ENCODE measurements at places on chromosomes 2 and 18.

DNA sequence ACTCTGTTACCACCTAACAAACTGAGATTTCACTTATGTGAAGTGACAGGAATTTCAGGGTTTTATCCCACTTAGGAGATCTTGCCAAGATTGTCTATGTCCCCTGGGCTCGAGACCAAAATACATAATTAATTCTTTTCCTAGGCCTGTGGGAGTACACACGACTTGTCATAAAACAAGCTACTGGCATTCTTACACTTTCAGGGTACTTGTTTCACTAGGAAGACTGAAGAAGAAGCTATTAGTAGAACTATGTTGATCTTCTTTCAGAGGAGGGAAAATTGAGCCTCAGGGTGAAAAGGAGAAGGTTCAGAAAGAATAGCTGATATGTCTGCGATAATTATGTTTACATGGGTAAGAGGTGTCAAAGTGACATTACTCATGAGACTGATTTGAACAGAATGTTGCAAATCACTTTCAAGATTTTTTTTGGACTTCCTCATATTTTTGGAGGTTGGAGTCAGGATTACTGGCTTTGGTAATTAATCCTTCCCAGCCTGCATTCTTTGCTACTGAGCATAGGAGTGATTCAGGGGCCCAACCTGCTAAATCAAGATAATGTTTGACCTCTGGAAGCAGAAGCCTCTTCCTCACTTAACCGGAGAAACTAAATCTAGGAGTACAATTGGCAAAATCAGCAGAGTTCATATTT lies 240.0 kb upstream of the NT5C1B start:
- DNase-seq: peak; percentile 6

GRCh38 chr18:32095900-32096229 lies 4.2 kb downstream of the RNF138 start:
- no peak for DNase-seq

DNA sequence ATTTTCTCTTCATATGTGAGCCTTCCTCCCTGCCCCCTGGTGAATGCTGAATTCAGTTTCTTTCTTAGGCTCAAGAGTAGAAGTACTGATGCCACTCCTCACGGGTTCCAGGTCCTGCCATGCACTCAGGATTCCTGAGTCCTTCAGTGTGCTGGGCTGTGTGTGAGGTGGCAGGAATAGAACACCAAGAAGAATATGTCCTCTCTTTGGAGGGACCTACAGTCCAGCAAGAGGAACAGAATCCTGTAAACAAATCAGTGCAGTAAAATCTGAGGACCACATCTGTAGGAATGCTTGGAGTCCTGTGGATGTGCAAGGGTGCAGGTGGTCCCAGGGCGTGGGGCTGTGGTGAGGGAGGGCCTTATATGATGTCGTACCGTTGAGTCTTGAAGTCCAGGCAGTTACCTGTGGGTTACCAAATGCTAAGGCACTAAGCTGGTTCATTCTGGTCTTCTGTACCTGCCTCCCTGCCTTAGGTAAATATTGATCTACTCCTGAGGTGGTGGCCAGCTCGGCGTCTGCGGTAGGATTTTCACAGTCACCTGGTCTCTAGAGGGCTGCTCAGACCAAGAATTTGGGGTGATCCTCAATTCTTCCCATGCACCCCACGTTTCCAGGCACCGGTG lies 5.5 kb downstream of the ASAP2 start:
- DNase-seq: no peak

DNA sequence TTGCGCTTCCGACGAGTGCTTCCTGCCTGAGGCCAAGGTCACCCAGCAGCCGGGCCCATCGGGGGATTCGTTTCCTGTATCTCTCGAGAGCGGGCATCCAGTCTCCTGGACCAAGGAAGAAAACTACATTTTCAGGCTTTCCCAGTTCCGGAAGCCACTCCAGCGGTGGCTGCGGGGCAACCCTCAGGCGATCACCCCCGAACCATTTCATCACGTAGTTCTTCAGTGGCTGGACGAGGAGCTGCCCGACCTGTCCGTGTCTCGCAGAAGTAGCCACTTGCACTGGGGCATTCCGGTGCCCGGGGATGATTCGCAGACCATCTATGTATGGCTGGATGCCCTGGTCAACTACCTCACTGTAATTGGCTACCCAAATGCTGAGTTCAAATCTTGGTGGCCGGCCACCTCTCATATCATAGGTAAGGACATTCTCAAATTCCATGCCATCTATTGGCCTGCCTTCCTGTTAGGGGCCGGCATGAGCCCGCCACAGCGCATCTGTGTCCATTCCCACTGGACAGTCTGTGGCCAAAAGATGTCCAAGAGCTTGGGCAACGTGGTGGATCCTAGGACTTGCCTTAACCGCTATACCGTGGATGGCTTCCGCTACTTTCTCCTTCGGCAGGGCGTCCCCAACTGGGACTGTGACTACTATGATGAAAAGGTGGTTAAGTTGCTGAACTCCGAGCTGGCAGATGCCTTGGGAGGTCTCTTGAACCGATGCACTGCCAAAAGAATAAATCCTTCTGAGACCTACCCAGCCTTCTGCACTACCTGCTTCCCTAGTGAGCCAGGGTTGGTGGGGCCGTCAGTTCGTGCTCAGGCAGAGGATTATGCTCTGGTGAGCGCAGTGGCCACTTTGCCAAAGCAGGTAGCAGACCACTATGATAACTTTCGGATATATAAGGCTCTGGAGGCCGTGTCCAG lies 1.0 kb downstream of the MARS2 start:
- DNase-seq: no peak

- no peak for DNase-seq
These were observed 167.2 kb downstream of the NUP35 start for GRCh38 chr2:183291436-183291835.

DNA sequence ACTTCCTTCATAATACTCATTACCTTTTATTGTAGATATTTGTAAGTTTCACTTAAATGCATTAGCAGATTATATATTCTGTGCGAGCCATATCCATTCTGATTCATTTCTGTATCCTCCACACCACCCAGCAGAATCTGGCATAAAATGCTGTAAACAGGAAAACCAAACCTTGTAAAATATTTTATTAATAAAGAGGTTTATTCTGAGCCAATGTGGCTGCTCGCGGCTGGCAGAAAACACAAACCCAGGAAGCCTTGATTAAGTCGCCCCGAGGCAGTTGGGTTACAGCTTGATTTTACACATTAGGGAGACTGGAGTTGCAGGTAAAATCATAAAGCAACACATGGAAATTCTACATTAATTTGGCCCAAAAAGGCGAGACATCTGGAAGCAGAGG lies 40.5 kb downstream of the GNAL start:
- no peak for DNase-seq

DNA sequence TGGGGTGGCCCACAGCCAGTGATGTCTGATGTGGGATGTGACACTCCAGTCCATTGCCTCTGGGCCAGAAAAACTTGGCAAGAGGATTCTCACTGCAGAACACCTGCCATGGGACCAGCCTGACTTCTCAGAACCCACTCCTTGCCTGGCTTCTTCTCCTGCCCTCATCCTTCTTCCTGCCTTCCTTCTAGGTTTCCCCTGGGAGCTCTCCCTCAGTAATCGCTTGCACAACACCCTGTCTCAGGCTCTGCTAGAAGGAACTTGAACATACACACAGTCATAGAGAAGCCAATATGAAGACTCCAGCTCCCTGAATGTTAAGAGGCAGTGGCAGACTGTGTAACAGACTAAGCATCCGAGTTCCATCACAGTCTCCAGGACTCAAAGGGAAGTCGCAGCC lies 4.3 kb upstream of the COL6A3 start:
- DNase-seq: no peak

GRCh38 chr2:206354129-206354528 lies 79.7 kb downstream of the ZDBF2 start:
- no peak for DNase-seq

DNA sequence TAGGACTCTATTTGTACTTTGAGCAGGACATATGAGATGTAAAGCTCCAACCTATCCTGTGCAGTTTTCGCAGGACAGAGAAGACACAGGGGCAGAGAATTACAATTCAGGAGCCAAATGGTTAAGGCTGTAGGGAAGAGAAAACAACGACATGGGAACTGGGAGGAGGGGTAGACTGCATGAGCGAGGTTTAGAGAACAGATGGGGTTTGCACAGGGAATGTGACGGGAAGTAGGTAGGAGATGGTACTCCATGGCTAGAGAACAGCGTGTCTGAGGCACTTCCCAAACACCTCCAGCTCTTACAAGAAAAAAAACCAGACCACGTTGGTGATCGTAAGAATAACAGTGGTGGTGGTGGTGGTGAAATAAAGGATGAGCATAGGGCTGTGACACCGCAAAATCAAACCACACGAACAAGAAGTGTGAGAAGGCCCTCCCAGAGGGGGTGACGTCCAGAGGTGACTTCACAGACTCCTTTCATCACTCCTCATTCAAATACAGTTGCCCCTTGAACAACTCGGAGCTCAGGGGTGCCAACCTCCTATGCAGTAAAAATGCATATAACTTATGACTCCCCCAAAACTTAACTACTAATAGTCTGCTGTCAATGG lies 92.7 kb downstream of the FARSB start:
- no peak for DNase-seq

- DNase-seq: peak; percentile 43
These were observed 101.0 kb downstream of the GPD2 start for GRCh38 chr2:156537141-156537540.

GRCh38 chr2:15400240-15400826 lies 160.8 kb downstream of the NBAS start:
- no peak for DNase-seq

GRCh38 chr2:172082105-172082943 lies 3.0 kb upstream of the DLX1 start:
- DNase-seq: no peak

DNA sequence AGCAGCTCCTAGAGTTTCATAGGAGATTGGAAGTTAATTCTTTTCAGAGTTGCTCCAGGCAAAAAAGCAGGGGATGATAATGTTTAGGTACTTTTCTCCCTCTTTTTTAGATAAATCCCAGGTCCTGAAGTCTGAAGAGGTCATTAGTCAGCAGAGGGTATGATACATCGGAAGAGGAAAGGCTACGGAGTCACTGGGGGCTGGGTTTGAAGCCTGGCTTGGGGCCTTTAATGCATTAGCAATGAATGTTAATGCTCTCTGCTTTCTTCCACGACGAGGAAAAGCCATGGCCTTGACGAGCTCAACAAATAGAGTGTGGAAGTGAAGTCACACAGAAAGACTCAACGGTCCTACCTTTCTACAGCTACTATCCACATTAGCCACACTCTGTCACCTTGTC lies 235.1 kb downstream of the NCKAP5 start:
- DNase-seq: no peak

DNA sequence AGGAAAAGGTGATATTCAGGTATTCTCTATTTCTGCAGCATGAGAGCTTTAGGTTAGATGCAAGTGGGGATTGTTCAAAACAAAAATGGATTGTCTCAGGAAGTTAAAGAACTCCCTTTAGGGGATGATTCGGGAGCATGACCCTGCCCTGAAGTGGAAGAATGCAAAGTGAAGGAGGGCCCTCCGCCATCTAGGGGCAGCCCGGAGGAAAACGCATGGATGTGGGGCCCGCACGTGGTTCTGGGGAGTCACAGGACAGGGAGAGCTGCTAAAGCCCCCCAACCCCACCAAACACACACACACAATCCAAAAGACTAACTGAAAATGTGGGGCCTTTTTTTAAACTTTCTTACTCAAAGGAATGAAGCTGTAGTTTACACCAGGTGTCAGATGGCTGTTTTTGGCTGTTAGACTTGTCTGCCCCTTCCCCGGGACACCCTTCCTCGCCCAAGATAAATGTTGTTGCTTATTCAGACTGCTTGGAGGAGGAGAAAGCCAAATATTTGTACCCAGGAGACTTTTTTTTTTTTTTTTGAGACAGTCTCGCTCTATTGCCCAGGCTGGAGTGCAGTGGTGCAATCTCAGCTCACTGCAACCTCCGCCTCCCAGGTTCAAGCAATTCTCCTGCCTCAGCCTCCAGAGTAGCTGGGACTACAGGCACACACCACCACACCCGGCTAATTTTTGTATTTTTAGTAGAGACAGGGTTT lies 78.8 kb downstream of the HNRNPLL start:
- DNase-seq: no peak

DNA sequence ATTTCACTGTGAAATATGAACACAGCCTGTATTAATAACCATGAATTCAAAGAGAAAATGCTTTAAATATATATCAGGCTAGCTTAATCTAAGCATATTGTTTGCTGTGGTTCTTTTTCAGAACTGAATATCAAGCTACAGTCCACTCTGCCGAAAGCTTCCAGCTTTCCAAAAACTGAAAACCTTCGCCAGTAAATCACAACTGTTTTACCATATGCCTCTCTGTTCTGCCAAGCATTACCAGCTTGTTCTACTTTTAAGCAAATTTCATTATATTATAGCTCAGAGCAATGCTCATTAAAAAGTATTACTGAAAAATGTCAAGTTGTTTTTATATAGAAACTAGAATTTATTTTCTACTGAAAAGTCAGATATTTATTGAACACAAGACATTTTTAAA lies 277.4 kb downstream of the NRXN1 start:
- DNase-seq: no peak

DNA sequence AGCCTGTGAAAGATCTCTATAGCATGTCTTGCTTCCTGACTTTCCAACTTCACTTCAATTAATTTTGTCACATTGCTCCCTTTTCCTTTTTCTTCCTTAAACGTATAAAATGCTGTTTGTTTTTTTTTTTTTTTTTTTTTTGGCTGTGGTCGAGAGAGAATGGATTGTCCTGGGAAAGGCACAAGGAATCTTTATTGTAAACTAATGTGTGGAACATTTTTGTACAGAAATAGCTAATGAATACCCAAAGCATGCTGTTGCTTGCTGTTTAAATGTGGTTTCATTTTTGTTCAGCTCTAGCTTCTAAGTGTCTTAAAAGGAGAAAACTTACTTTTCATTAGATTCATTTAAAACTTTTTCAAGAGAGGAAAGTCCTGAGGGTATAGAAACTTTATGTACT lies 105.5 kb downstream of the GPD2 start:
- no peak for DNase-seq

DNA sequence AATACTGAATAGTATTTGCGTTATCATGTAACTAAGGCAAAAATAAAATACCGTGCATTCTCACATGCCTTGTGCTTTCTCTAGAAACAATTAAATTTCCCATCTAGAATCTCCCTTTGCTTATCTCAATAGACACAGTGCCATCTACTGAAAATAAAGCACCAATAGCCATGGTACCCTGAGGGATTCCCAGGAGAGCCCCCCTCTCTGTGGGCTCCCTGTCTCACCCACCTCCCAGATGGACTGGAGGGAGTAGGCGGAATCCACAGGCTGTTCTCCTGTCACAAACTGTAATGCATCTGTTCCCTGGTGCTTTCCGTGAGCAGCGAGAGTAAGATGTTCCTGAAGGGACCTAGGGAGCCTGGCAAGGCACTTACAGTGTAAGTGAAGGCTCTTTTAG lies 112.4 kb upstream of the UPP2 start:
- no peak for DNase-seq

DNA sequence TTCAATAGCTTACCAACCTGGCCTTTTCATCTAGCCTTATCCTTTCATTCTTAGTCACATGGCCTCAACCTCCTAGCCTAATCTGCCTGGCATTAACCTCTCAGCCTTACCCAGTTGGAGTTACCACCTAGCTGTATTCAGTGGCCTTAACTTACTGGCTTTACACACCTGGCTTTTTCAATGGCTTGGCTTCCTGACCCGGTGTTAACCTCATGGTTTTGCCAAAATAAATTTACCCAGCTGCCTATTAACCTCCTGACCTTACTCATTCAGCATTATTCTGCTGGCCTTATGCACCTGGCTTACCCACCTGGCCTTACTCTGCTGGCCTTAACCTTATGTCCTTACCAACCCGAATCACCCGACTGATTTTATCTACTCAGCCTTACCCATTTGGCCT lies 135.5 kb upstream of the ZSWIM2 start:
- DNase-seq: no peak
